ENCODE measurements at places on chromosomes 16 and 17. TPM values are rescaled to one million over a fixed set of nuclear protein-coding genes. Genes with fewer than 3 reads are reported as not detected.

The RAMP2 gene
- total RNA-seq: 0.49 TPM

The KRT27 gene
- total RNA-seq: not detected

The ABI3 gene
- not detected for total RNA-seq

The FBXL16 gene
- total RNA-seq: 1.8 TPM

The TRAF7 gene
- 65.4 TPM for total RNA-seq

The LRRC75A gene
- not detected for total RNA-seq

The TMEM92 gene
- 7.5 TPM for total RNA-seq

The KCNJ18 gene
- not detected for total RNA-seq

The GDPD3 gene
- total RNA-seq: 4.4 TPM

The ODAD4 gene
- total RNA-seq: not detected

The P2RX1 gene
- not detected for total RNA-seq

The ITGAX gene
- not detected for total RNA-seq

The SLFN14 gene
- total RNA-seq: not detected

The ADAT1 gene
- 43.7 TPM for total RNA-seq

The PMFBP1 gene
- total RNA-seq: 0.35 TPM

The HBZ gene
- not detected for total RNA-seq

The PPP1R1B gene
- total RNA-seq: 1.3 TPM

The NEUROD2 gene
- total RNA-seq: not detected

The ATP5PD gene
- total RNA-seq: 301 TPM

The MYL11 gene
- not detected for total RNA-seq

The KRTAP4-5 gene
- total RNA-seq: not detected

The TTC19 gene
- 38.6 TPM for total RNA-seq

The RFWD3 gene
- 22.0 TPM for total RNA-seq

Measured in airway epithelial cell (primary cell).